Common myeloid progenitor, CD34-positive (primary cell): ENCODE measurements at places on chromosomes 6 and 20.

DNA sequence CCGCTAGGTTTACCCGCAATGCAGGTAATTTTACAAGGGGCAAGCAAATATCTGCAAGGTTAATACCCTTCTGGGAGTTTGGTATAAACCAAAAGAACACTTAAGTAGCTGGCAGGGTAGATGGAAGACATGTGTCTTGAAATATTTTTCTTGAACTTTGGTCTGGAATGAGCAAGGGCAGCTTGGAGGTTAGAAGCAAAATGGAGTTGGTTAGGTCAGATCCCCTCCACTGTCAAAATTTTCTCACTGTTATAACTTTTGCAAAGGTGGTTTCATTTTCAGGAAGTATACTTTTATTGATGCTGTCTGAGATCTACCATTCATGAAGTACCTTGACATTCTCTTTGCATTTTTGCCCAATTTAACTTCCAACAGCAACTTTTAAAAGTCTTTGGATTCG is 13.3 kb upstream of the KIAA1586 start:
- DNase-seq = no peak

DNA sequence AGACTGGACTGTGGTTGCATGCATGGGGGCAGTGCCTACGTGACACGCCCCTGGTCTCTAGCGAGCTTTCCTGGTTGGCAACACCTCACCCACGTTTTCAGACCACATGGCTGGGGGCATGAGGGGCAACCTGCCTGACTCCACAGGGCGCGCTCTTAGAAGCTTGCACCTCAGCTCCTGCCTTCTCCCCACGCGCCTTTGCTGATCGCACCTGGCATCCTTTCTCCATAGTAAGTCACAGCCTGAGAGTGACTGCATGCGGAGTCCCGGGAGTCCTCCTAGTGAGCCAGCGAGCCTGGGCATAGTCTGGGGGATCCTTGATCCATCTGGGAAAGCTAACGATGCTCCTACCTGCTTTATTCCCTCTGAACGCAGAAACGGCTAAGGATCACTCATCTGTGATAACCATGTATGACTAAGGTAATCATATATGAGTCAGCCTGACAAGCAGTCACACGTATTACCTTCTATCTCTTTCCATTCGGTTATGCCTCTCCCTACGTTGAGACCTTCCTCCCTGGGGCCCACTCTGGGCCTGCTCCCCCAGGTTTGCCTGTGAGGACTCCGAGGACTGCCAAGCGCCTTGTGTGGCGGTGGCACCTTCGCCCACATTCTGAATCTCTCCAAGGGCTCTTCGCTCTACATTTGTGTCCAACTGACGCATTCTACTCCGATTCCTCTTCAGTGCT is 4.5 kb downstream of the TCFL5 start:
- no peak for DNase-seq

DNA sequence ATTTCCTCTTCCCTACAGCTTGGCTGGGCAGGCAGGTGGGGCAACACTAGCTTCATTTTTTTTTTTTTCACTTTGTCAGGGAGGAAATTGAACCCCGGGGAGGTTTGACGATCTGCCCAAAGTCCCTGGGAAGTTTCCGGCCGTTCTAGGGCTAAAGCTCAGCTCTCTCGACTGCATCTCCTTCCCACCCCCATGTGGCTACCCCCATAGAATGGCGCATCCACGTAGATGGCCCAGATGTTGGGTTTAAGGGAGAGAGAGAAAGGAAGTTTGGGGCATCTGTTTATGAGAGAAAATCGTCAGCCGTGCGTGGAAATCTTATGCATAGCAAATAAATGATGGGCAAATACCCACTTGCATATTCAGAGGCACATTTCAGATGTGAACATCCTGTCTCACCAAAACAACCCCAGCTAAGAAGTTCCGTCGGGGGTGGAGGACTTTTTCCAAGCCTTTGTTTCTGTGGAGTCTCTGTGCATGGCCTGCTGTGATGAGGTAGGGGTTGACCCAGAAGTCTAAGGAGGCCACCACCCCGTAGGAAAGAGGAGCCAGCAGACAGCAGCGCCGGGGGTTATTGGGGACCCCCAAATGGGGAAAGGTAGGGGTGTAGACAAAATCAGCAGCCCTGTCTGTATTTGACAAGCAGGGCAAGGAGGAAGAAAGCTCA is 40.5 kb upstream of the ZNF831 start:
- DNase-seq = peak; percentile 43

GRCh38 chr20:17626217-17627007 is 55.6 kb downstream of the RRBP1 start:
- DNase-seq = no peak
